NK-92 treated with Interleukin-12 subunit alpha and Interleukin-12 subunit beta, amount 100 ng/mL, for 24 hours (cell line): ENCODE measurements at places on chromosomes 11 and 22.

GRCh38 chr11:94557992-94558391 is 9.2 kb upstream of the PIWIL4 start:
- no peak for DNase-seq

- DNase-seq, result no peak
These were observed 30.8 kb downstream of the GNB1L start for GRCh38 chr22:19823902-19824211.

- no peak for DNase-seq
These were observed 69.7 kb downstream of the RPS6KA4 start for GRCh38 chr11:64428693-64429092.

GRCh38 chr11:555780-556661 is 4.5 kb downstream of the LMNTD2 start:
- DNase-seq, result no peak

DNA sequence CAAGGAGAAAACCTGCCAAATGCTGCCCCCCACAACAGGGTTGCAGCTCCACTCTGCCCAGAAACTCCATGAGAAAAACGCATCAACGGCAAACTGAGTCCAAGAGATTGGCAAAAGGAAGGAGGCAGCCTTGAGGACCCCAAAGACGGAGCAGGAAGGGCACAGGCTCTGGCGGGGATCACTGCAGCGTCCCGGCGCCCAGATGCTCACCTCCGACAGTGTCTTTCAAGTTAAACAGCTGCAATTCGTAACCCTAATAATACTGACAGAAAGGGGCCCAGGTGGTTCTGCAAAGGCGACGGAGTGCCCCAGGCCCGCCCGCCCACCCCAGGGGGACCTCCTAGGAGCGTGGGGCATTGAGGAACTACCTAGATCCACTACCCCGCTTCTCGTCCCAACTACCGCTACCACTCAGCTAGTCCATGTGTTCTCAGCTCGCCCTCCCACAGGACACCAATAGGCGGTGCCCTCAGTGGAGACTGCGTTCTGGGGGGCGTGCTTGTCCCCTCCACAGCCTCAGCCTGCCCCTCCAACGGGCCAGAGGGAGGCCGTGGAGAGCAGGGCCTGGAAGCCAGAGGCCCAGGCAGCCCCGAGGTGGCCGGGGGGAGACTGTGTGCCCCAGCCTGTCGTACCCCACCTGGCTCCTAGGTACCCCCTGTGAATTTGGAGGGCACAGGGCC is 127.4 kb downstream of the PHF21B start:
- DNase-seq, result no peak

GRCh38 chr11:16925561-16926065 is 88.6 kb downstream of the PLEKHA7 start:
- no peak for DNase-seq

DNA sequence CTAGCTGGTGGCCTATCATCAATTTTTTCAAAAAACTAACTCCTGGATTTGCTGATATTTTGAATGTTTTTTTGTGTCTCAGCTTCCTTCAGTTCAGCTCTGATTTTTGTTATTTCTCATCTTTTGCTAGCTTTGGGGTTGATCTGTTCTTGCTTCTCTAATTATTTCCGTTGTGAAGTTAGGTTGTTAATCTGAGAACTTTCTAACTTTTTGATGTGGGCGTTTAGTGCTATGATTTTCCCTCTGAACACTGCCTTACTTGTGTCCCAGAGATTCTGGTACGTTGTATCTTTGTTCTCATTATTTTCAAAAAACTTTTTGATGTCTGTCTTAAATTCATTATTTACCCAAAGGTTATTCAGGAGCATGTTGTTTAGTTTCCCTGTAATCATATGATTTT is 19.1 kb downstream of the NARS2 start:
- DNase-seq, result no peak

DNA sequence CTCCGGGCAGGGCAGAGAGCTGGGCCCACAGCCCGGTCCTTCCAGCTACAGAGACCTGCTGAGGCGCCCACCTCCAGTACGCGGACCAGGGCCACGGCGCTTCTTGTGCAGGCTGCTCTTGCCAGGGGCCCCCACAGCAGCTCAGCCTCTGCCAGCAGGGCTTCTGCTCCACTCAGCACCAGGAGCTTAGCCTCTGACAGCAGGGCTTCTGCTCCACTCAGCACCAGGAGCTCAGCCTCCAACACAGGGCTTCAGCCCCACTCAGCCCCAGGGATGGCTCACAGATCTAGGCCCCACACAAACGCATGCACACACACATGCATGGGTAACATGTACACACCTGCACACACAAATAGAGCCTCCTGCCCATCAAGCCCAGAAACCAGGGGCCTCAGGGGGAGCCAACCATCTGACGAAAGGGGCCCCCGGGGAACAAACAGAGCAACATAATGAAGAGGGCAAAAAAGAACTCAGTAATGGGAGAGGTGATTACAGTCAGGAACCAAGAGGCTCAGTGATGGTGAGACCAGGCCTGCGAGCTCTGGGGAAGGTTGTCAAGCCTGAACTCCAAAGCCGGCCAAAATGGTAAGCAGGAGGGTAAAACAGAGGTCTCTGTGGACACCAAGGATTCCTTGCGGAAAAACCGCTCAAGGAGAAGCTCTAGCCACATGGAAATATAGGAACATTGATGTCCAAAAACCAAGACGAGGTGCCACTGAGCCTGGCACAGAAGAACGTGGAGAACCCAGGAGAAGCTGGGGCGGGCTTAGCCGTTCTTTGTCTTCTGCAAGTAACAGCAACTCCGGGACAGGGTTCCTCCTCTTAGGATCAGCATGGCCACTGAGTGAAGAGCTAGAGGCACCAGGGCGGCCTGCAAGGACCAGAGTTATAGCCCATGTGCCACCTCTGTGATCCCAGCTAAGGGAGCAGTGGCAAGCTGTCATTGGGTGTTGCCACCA is 46.5 kb downstream of the GNB1L start:
- DNase-seq, result no peak

DNA sequence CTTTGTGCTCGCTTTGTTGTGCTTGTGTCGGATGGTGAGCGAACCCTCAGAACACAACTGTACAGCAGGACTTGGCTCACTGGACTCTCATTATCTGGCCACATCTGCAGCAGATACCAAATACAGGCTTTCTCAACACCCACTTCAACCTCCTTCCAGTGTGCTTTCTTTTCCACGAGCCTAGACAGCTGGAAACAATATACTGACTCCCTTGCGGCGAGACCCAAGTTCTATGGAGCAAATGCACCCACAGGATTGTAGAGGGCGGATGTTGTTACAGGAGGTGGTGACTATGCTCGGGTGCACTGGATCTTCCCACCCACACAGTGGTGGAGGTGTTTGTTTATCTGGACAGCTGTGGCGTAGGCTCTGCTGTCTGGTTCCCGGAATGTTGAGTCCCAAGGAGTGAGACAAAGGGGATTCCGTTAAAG is 204.3 kb downstream of the TENM4 start:
- no peak for DNase-seq

- no peak for DNase-seq
These were observed 452 bp downstream of the BIRC3 start for GRCh38 chr11:102317768-102318103.

GRCh38 chr22:17149076-17149815 is 9.8 kb downstream of the HDHD5 start:
- DNase-seq, result no peak

GRCh38 chr11:2321311-2321683 is 19.5 kb downstream of the TSPAN32 start:
- DNase-seq, result no peak

DNA sequence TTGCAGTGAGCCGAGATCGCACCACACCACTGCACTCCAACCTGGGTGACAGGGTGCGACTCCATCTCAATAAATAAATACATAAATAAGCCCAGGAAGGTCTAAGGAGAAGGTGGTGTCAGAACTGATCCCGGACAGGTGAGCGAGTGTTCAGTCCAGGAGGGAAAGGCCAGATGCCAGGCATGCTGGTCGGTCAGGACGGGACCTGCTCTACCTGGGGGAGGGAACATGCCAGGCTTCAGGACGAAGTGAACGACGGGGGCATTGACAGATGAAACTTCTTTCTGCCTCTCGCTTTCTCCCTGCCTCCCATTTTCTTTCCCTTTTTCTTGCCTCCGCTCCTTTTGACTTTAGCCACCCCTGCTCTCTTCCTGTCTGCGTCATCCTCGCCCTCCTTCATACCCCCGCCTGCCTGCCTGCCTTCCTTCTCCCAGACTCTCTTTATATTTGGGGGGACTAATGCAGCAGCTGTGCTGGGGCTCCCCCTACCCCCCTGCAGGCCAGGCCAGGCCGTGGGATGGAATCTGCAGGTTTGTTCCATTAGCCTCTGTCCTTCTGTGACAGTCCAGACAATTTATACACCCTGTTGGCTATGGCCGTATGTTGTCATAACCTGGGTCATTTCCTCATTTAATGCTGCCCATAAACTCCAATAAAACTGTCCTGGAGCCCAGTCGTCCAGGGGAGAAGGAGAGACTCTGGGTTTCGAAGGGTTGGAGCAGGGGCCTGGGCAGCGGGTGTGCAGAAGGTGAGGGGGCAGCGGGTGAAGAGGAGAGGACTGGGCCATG is 209.2 kb upstream of the TBCEL start:
- DNase-seq, result no peak

- no peak for DNase-seq
These were observed 499.4 kb upstream of the API5 start for GRCh38 chr11:42812361-42812760.

GRCh38 chr11:118213781-118214180 is 11.0 kb downstream of the JAML start:
- DNase-seq, result no peak

GRCh38 chr11:132064987-132065620 is 694.7 kb downstream of the NTM start:
- DNase-seq, result no peak
